ENCODE measurements at places on chromosomes 2 and 18.
A peak's percentile ranks its signal among the peaks of the same experiment; 100 is the strongest.

GRCh38 chr2:58098254-58099095 is 51.9 kb downstream of the VRK2 start:
- no peak for DNase-seq

DNA sequence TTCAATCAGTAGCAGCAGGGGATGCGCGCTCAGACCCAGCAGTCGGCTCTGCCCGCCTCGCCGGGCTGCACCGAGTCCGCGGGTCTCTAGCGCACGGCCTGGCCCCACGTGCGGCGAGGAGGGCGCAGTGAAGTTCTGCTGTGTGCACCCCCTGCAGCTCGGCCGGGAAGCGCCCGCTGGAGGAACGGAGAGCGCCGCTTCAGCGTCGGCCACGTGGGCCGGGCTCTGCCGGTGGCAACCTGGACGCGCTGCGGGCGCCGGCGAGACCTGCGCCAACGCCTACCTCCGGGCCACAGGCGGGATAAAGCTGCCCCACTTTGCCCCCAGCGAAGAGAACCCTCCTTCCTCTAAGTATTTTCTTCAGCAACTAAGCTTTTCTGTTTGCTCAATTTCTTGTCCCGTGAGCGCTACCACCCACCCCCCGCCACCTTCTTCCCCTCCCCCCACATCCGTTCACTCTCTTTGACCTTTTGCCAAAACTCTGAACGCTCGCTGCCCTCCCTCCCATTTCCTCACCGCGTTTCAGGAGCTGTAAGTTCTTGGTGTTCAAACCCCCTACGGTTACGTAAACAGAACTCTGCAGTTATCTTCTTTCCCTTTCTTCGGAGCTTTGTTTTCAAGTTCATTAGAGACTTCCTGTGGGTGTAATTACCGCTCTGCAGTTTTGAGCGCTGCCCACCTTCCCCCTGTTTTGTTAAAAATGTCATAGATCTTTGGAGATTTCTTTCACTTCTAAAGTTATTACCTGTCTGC is 42.6 kb upstream of the EDAR start:
- peak; percentile 38 for DNase-seq

DNA sequence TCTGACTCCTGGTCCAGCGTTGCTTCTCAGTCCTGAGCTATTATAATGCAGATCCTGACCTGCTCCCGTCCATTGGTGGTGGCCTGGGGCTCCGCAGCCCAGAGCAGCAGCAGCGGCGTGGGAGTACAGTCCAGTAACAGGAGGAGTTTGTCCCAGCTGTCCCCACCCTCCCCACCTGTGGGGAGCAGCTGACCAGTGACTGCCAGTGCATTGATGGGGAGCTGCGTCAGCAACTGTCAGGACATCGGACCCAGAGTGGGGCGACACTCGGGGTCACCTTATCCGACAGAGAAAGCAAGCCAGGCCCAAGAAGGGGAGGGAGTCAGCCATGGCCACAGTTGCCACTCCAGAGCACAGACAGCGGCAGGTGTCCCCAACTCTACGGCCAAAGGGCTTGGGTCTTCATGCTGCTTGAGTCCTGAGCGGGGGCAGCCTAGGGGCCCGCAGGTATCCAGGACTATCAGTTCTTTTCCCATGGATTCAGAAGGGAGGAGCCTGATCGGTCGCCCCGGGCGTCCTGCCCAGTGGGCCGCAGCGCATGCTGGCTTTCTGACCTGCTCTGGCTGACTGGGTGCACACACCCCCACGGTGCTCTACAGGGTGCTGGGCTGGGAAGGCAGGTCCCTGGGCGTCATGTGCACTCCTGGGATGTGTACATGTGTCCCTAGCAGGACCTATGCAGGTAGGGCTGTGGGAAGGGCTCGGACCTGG is 29.7 kb downstream of the DNMT3A start:
- DNase-seq = no peak

DNA sequence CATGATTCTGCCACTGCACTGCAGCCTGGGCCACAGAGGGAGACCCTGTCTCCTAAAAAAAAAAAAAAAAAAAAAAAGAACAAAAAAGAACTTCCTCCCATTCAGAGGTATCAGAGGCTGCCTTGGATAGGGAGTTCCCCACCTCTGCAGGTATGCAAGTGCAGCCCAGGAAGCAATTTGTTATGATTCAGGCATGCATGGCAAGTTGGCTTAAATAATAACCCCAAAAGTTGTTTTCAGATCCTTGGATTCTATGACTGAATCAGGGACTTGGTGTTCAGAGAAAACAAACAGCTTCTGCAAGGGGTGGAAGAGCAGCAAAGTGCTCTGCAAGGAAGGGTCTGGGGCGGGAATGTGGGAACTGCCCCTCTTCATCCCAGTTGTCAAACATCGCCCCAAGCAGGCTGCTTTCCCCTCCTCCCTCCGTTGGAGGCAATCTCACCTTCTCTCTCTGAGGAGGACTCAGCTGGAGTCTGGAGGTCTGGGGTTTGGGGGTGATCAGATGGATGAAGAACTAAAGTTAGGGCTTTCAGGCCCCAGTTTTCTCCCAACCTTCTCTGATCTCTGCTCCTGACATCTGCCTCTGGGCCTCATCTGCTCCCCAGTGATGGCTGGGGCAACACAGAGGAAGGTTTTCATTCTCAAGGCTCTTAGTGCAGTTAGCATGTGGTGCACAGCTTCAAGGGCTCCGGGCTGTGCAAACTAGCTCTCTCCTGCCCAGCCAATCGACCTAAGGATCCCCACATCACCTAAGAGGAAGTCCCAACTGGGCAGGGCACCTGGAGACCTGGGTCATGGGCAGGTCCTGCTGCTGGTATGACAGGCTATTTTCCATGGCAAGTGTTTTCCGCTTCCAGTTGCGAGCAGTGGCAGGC is 3.5 kb upstream of the GDF7 start:
- DNase-seq = no peak

- no peak for DNase-seq
These were observed 10.5 kb upstream of the ABCB11 start for GRCh38 chr2:169041594-169041993.

- DNase-seq = no peak
These were observed 894.0 kb downstream of the DCDC2C start for GRCh38 chr2:4597400-4597799.

GRCh38 chr2:144429396-144430112 is 90.4 kb downstream of the ZEB2 start:
- DNase-seq = no peak

DNA sequence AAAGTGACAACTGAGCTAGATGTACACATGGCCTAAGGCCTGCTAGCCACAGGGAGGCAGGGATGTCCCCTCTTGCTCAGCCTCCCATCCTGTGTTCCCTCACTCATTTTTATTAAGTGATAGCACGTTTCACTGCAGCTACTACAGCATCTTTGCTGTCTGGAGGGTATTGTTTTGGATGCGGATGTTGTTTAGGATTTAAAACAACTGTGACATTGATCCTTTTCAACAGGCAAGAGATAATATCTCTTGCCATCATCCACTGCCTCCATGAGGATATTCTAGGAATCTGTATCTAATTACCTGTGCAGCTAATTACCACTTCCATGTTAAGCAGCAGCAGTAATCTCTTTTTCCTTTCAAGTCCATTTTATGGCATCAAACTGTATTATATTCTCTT is 345.4 kb downstream of the PARD3B start:
- no peak for DNase-seq

DNA sequence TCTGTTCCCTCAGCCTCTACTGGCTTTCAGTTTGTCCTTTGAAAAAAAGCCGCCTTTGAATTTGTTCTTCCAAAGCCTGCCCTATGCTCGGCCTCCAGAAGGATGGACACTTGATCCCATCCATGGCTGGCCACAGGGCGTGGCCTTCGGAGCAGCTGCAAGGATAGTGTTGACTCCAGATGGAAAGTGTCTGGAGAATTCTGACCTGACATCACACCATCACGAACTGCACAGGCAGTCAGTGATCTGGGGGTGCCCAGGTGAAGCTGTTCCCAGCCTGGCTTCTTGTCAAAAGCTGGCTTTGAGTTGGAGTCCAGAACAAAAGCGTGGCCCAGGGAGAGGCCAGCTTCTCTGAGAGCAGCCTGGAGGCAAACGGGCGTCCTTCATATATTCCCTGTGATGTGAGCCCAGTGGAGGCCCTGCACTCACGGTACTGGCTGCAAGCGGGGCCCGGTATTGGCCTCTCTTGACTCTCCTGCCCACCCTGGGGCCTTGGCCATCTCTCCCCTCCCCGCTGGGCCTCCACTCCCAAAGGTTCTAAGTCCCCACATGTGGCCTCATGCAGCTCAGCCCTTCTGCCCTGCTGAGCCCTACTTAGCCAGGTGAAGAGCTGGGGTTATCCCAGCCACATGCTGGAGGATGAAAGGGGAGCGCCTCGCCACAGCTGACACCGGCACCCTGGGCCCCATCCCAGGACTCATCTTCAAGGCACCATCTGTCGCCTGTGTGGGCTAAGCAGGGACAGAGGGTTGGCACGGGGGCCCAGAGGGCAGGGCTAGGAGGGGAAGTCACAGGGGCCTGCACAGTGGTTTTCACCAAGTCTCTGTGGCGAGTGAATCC is 20.4 kb upstream of the ATOH8 start:
- no peak for DNase-seq

- DNase-seq = no peak
These were observed 89.7 kb upstream of the MSH2 start for GRCh38 chr2:47313141-47313691.

GRCh38 chr2:159091381-159091780 is 122.9 kb downstream of the TANC1 start:
- DNase-seq = no peak

DNA sequence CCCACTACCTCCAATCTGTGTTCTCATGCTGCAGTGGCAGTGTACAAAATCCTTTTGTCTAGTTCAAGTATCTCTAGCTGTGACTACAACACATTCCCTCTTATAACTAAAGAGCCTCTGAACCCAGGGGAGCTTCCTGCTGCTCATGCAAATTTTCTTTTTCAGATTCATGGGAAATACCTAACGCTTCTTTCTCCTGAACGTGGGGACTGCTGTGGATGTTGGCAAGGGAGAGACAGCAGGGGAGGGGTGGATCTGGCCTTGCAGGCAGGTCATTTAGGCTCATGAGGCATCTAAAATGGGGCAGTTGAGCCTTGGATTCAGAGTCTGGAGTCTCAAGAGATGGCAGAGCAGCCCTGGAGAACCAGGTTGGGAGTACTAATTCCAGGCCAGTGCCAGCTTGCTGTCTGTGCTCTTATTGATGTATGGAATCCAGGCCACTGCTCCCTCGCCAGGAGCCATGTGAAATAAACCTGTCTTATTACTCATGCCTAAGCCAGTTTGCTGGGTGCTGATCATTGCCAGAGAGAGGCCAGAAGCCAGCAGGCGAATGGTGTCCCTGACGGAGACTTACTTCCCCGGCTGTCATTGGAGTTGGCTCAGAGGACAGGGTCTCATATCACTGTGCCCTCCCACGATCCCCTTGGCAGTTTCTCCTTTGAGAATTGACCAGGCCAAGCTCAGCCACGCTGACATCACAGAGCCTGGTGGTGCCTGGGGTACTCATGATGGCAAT is 29.2 kb upstream of the TNP1 start:
- DNase-seq = no peak

- DNase-seq = no peak
These were observed 130.4 kb upstream of the NDUFV2 start for GRCh38 chr18:8972116-8972515.

GRCh38 chr2:230642966-230643365 is 69.7 kb upstream of the CAB39 start:
- no peak for DNase-seq

DNA sequence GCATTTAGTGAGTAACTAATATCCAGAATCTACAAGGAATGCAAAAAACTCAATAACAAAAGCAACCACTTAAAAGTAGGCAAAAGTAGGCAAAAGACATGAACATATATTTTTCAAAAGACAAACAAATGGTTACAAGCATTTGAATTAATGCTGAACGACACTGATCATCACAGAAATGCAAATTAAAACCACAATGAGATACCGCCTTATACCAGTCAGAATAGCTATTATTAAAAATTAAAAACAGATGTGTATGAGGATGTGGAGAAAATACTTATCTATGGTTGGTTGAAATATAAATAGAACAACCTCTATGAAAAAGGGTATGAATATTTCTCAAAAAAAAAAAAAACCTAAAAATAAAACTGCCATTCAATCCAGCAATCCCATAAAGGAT is 51.7 kb downstream of the SNTG2 start:
- DNase-seq = no peak

DNA sequence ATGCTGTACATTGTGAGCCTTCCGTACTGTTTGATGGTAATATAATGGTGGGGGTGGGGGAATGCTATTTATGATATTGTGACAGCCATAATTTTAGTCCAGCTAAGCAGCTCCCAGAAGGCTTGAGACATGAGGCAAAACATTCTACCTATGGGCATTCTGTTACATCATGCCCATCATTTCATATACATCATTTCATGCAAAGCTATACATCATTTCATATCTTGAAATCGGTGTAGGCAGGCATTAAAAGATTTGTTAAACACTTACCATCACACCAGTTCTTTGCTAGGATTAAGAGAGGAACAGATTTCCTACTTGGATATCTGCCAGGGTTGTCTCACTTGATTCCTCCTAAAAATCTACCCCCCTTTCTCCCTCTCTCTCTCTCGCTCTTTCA is 84.5 kb downstream of the COL5A2 start:
- DNase-seq = no peak

DNA sequence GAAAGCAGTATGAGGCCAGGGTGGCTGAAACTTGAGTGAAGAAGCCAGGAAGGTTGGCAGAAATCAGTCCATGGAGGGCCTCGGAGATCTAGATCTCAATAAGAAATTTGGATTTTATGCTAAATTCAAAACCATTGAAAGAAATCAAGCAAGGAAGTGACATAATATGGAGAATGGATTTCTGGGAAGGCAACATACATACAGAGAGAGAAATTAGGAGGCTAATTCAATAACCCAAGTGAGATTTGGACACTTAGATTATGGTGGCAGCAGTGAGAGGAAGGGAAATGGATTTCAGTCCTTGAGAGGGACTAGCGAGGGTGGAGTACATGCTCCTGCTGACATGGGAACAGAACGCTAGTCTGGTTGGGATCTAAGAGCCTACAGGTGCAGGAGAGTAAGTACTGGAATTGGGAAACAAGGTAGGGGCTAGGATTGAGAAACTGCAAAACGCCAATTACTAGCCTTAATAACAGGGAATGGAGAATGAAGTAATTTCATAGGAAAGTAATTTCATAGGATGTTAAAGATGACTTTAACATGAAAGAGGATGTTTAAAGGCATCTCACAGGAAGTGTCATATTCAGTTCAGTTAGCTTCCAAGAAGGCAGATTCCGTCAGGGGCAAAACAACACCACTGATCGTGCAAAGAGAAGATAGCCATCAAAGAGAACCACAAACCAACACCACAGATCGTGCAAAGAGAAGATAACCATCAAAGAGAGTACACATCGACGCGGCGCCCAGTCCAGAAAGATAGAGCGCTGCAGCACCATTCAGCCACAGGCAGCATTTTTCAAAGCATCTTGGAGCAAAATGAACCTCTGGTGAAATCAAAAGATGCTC is 27.2 kb downstream of the CDKL4 start:
- peak; percentile 26 for DNase-seq

DNA sequence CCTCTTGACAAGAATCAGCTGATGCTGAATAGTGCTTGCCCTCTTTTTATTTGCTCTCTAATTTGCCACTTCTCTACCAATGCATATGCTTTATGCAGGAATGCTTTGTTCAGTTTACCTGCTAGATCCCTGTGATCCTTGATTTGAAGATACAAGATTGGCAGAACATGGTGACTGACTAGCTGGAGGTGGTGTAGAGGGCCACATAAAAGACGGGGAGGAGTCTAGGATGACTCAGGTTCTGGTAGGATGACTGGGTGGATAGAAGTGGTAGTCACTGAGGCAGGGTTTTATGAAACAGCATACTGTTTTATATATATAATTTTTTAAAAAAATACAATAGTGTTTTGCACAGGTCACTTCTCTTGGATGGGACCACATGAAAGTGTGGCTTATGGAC is 6.3 kb upstream of the ADGRF3 start:
- no peak for DNase-seq

Measured in stimulated activated CD8-positive, alpha-beta memory T cell treated with anti-CD3 and anti-CD28 coated beads, Interleukin-15, amount 100 ng/mL, for 1 hour (primary cell).